ENCODE measurements at places on chromosomes 2 and 18. TPM values are rescaled to one million over a fixed set of nuclear protein-coding genes. Genes with fewer than 3 reads are reported as not detected.

DNA sequence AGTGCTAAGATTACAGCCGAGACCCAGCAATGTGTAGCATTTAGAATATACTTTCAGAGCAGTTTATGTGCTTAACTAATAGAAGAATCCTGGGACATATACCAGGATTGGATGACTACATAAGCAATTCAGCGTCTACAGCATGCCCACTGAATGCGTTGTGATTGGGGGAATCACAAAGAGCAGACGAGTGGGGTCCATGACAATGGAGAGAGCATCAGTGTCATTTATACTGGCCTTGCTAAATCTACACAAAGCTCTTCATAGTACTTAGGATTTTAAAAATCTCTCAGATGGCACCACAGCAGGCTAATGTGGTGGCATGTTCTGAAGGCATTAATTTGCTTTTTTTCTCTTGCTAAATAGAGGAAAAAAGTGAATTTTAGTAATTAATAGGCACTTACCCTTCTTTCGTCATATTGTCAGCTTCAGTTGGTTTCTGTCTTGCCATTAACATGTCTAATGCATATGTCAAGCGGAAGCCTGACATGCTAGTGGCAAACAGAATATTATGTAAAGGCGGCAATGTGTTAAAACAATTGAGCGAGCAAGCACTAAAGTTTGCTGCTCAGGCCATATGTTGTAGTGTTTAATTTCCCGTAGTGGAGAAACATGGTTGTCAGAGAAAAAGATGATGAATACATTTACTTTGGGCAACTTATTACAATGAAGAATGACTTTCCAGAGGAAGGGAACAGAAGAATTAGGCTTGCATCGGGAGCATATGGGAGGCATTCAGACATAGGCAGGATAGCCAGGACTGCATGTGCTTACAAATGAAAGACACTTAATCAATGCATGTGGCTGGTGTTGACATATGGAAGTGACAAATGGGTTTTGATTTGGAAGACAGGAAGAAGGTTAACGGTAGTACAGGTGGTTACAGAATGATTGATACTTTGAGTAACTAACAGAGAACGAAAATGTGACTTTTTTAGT lies 145.2 kb downstream of the ICOS start:
- no peaks in the 10 kb centered on the region for H3K27me3 ChIP-seq
- H3K4me3 ChIP-seq: no peak overlapping the region
- H3K36me3 ChIP-seq: no peaks in the 10 kb centered on the region
- H3K4me1 ChIP-seq: peaks cover 2% of the 10 kb centered on the region

DNA sequence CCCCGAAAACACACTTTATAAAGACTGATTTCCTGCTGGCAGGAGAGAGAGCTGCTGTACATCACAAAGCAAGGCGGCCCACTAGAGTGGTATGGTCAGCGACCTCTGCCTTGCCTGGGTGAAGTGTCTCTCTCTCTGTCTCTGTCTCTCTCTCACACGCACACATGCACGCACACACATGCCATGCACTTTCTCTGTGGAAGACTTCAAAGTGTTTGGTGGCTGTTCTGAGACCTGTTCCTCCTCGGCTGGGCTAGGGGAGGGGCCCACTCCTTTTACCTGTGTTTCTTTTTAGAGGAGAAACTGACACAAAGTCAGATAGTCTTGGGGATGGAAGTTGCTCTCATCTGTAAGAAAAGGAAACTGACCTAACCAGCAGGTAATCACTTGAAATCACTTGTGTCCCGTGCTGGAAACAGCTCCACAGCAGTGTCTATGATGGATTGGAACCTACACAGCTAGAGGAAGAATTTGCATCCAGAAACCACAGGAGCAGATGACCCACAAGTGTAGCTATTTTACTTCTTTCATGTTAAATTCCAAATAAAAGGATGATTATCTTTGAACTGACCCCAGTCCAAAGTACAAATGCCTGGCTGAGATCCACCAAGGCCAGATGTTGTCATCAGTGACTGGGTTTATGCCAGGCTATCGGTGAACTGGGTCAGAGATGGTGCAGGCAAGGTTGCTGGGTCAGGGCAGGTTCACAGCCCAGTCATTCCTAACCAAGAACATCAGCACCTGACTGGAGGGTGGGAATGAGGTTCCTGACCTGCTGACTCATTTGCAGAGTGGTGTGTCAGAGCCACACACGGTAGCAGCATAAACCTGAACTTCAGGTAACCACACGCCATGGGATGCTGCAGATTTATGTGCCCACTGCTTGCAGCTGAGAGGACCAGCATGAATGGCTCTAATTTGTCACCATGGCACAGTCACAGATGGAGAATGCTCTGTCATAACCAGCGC lies 63.0 kb downstream of the NPAS2 start:
- H3K36me3 ChIP-seq: no peaks in the 10 kb centered on the region
- H3K27ac ChIP-seq: no peak overlapping the region
- H3K27me3 ChIP-seq: no peaks in the 10 kb centered on the region
- no peak overlapping the region for H3K4me3 ChIP-seq
- DNase-seq: no peak

DNA sequence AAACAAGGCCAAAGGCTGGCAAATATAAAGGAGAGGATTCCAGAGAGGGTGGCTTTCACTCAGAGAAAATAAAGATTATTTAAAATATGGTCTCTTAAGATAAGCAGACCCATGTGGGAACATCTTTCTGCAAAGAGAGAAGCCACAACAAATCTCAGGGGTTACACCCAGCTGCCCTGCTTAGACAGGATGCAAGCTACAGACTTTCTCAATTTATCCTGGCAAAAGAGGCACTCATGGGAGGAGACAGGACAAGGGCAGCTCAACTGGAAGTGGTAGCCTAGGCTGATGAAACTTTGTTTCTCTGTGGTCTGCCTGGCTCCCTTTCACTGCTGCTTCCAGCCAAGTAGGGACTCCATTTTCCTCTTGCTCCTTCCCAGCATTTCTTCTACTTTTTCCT lies 25.9 kb upstream of the SULT1C4 start:
- no peak for DNase-seq
- no peaks in the 10 kb centered on the region for H3K4me1 ChIP-seq
- no peaks in the 10 kb centered on the region for H3K36me3 ChIP-seq
- H3K27ac ChIP-seq: no peak overlapping the region
- H3K27me3 ChIP-seq: no peaks in the 10 kb centered on the region

DNA sequence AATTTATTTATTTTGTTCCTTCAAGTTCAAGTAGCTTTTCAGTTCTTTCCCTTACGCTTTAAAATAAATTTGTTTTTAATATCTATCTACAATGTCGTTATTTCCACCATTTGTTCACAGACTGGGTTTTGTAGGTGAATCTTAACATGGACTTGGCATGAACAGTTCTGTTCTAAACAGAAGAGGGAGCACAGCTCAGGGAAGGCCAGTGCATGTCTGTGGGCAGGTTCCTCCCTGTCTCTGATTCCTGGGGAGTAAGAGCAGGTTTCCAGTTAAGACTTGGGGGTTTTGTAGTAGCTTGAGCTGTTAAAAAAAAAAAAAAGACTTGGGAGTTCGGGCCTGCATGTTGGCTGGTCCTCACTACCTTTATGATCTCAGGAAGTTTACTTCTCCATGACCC lies 11.1 kb downstream of the TTL start:
- no peaks in the 10 kb centered on the region for H3K27me3 ChIP-seq
- no peak for DNase-seq
- no peak overlapping the region for H3K4me3 ChIP-seq

- H3K4me1 ChIP-seq: no peaks in the 10 kb centered on the region
- H3K27me3 ChIP-seq: no peaks in the 10 kb centered on the region
- no peak for DNase-seq
Measured at GRCh38 chr2:63434024-63435001, 154.0 kb downstream of the WDPCP start.

DNA sequence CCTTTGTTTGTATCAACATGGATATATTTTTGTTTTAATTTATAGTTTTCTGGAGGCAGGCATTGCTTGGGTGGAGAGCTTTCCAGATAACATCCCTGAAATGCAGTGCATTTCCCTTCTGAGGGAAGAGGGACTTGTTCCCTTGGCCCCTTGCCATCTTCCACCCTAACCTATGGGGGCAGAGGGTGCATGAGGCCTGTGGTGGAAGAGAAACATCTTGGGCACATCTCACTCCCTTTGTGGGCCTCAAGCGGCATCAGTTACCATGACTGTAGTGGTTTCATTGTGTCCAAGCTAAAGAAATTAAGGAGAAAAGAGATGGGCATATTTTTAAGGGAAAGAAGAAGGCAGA lies 5.3 kb upstream of the RPL37A start:
- H3K4me3 ChIP-seq: no peak overlapping the region
- H3K27me3 ChIP-seq: no peaks in the 10 kb centered on the region
- no peak overlapping the region for H3K27ac ChIP-seq
- H3K4me1 ChIP-seq: no peaks in the 10 kb centered on the region
- no peak for DNase-seq
- H3K36me3 ChIP-seq: no peaks in the 10 kb centered on the region

DNA sequence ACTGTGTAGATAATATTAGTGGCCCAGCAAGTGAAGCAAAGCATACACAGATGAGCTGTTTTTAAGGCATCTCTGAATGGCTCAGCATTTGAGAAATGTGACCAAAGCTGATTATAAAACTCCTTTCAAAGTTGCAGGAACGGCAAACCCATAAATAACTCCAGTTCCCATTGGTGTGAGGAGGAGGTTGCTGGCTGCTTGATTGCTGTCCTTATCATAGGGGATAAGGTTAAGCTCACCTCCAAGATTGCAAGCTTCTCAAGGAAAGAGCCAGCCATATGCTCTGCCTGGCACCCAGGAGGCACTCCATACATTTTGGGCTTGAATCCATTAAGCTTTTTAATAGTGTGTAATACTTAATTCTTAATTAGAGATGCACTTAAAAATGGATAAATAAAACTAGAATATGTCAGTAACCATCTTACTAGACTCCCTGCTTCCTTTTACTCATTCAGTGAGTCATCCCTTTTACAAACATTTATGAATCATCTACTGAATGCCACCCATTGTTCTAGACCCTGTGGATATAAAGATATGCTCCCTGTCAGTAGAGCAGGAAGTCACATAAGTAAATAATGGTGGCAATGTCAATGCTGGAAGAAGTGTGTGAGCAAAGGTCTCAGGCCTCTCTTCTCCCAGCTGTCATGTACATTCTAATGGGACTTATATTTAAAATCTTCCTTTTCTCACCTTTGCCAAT lies 99.3 kb downstream of the SPATS2L start:
- H3K27me3 ChIP-seq: no peaks in the 10 kb centered on the region
- no peak overlapping the region for H3K4me3 ChIP-seq
- no peak for DNase-seq
- peaks cover 6% of the 10 kb centered on the region for H3K4me1 ChIP-seq
- no peaks in the 10 kb centered on the region for H3K36me3 ChIP-seq
- no peak overlapping the region for H3K27ac ChIP-seq

The CNDP1 gene
- 0.13 TPM for total RNA-seq

All from ovary (tissue), 10 donors.